ENCODE measurements at places on chromosomes 12 and 14. TPM values are rescaled to one million over a fixed set of nuclear protein-coding genes. Genes with fewer than 3 reads are reported as not detected.

ARF3 gene
- 96.5 TPM for total RNA-seq

DNA sequence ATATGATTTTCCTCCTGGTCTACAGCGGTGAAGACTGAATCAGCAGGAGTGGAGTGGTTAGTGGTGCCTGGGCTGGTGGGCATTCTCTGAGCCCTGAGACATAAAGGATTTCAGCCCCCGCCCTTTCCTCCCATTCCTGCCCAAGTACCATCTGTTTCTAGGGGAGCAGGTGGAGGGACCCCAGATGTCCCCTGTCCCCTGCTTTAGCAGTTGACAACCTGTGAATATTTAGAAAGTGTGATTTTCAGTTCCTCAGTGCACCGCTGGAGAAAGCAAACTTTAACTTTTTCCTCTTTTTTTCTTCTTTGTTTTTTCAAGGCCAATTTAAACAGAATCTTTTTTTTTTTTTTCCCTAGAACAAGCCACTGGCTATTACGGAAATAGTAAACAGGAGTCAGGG, 163.8 kb upstream of the MYL2 start:
- DNase-seq: no peak

GRCh38 chr12:93008044-93008778, 79.1 kb upstream of the EEA1 start:
- DNase-seq: no peak

DNA sequence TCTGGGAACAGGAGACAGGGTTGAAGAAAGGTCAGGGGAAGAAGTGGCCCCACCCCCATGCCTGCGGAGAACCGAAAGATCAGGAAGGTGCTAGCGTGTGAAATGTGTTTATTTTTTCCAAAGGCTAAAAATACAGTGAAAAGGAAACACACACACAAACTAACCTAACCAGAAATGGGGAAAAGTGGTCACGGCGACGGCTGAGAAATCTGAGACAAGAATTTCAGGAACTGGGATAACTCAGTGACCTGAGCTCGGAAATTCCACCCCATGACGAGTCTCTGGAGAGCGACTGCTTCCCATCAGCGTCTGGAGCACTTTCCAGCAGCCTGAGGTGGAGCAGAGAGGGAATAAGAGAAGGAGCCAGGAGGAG, 16.6 kb upstream of the RND1 start:
- DNase-seq: no peak

- DNase-seq: no peak
Observed at GRCh38 chr12:42444192-42444943, 118.4 kb downstream of the PPHLN1 start.

DNA sequence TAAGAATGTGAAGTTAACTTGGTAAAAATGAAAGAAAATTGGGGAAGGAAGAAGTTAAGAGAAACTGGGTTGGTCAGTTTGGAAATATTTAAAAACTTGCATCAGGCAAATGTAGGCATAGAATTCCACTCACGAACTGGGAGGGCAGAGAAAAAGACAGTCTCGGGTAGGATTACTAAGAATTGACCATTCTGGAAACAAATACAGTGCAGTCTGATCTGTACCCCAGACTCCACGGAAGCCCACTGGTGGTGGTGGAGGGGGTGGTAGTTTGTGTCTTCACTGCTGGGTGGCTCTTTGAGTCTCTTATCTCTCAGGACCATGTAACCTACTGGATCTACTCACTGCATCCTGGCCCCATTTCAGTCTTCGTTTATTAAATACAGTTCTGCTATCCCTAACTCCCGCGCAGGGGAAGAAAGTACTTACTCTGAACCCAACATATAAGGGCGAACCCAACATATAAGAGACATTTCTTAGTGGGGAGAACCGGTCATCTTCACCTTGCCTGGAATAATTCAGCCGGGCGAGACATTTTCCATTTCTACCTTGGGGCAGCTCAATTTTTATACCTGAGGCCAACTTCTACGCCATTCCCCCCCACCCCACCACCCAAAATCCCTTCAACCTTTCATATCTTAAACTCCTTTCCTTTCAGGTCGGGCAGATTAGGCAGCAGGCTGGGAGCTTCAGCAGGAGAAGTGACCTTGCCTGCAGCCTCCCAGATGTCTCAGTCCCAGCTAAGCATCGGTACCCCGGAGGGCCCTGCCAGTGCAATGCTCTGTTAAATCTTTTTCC, 1.7 kb downstream of the SLC2A3 start:
- no peak for DNase-seq

FOS gene
- total RNA-seq: 60.3 TPM

GRCh38 chr12:88519802-88520435, 60.4 kb downstream of the KITLG start:
- DNase-seq: no peak

PTPRB gene
- total RNA-seq: not detected

DNA sequence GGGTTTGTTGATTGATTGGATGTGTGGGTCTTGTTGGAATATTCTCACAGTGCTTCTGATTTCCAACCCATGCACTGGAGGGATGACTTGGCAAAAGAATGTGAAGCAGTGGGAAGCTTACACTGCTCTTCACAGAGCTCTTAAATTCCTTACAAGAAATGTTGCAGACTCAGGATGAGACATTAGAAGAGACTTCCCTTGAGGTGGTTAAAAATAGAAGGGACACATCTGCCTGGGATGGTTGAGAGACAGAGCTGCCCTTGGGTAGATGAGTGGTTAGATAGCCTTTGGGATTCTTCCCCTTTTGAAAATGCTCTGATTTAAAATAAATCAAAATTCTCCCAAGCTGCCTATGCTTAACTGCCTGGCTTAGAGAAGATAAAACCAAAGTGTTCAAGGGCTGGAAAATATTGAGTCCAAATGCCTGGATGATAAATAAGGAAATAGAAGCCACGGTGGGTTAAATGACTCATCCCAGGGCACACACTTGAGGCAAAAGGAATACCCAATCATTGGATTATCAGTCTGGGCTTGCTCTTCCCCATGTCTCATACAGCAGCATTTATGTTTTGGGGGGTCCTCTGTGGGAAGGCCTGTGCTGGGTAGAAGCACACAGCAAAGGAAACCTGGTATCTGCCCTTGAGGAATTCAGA, 264.3 kb downstream of the AKAP6 start:
- no peak for DNase-seq

- DNase-seq: no peak
Observed at GRCh38 chr12:104786352-104786751, 171.7 kb downstream of the SLC41A2 start.

- DNase-seq: no peak
Observed at GRCh38 chr14:92750994-92751400, 2.6 kb upstream of the LGMN start.

DTX1 gene
- 0.55 TPM for total RNA-seq

SSPN gene
- not detected for total RNA-seq

C12orf60 gene
- total RNA-seq: 1.3 TPM

GRCh38 chr14:100223332-100224201, 15.4 kb upstream of the YY1 start:
- DNase-seq: no peak

GRCh38 chr12:104485651-104486362, 29.1 kb downstream of the CHST11 start:
- DNase-seq: peak; percentile 50

MLH3 gene
- total RNA-seq: 18.2 TPM

GRCh38 chr14:60721326-60722106, 2.6 kb downstream of the SIX4 start:
- peak; percentile 58 for DNase-seq

GRCh38 chr12:64633011-64633939, 23.0 kb downstream of the RASSF3 start:
- no peak for DNase-seq

- DNase-seq: no peak
Observed at GRCh38 chr14:58131386-58131785, 20.6 kb downstream of the ARMH4 start.

- no peak for DNase-seq
Observed at GRCh38 chr12:48786591-48787544, 2.0 kb downstream of the ADCY6 start.

- no peak for DNase-seq
Observed at GRCh38 chr14:91413547-91414474, 3.8 kb downstream of the CCDC88C start.

- no peak for DNase-seq
Observed at GRCh38 chr12:128613837-128614590, 209.7 kb downstream of the SLC15A4 start.

DNA sequence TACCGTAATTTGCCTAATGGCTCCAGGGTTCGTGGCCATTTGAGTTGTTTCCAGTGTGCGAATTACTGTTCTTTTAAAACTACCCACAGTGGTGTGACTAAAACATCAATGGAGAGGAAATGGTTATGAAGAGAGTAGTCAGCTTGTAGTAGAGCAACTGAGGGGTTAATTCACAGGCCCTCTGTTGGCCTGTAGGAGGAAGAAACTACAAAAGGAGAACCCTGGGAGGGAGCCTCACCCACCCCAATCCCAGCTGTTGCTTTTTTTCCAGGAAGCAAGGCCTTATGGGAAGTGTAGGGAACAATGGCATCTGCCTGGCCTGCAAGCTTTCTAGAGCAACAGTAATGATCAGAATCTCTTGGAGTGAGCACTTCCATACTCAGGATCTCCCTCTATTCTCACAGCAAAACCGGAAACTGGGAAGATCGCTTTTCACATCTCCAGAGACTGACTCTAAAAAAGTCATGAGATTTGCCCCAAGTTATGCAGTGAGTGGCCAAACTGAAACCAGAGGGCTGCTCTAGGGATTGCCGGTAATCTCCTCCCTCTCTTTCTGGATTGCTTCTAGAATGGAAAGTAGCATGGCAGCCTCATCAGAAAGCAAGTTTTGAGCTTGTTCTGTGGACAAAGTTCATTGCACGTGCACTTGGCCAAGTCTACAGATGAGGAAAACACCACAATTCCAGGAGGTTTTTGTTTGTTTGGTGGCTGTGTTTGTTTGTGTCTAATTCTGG, 125.3 kb upstream of the PWP1 start:
- no peak for DNase-seq

DNA sequence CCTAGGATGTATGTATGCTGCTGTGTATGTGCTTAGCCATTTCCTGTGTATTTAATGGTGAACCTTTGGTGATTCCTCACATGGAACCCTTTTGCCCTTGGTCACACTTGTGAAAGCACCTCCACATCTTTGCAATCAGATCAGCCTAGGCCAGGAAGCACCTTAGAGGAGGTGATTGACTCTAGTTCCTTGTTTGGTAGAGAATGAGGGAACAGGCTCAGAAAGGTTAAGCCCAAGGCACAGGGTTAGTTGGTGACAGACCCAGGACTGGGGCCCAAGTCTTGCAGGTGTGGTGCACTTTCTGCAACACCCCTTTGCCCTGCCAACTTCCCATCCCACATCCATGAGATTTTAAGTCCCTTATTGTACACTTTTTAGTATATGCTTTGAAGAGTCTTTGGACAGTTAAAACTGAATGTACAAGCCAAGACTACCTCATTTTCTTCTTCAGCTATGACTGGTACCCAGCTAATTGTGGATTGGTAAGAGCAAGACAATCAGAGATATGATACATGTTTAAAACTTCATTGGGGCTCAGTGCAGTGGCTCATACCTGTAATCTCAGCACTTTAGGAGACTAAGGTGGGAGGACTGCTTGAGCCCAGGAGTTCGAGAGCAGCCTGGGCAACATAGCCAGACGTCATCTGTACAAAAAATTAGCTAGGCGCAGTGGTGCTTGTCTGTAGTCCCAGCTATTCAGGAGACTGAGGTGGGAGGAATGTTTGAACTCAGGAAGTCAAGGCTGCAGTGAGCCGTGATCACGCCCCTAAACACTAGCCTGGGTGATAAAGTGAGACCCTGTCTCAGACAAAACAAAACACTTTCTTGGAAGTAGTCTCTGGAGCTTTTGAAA, 71.1 kb downstream of the RASSF3 start:
- no peak for DNase-seq

DNA sequence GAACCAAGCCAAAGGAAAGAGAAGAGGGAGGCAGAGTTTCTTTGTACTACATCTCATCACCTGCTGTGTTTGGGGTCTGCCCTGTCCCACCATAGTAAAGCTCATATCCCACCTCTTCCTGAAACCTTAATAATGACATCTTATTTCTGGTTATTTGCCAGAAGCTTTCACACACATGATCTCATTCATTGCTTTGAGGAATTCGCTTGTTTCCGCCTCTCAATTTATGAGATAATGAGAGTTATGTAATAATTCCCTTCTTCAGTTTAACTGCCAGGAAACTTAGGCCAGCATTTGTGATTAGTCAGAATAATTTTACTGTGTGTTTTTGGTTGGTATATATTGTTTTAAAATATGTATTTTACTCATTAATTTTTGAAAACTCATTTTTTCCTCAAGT, 205.2 kb downstream of the CACNA1C start:
- DNase-seq: no peak

FOXG1 gene
- total RNA-seq: not detected

CELA1 gene
- not detected for total RNA-seq

All from activated naive CD8-positive, alpha-beta T cell treated with anti-CD3 and anti-CD28 coated beads, Interleukin-2, amount 10 ng/mL, durations not matched to agents 7 days and 5 days (primary cell).